CD4-positive, alpha-beta T cell treated with Interleukin-6 for 4 hours (primary cell): ENCODE measurements at places on chromosomes 5 and 9.
A peak's percentile ranks its signal among the peaks of the same experiment; 100 is the strongest.

DNA sequence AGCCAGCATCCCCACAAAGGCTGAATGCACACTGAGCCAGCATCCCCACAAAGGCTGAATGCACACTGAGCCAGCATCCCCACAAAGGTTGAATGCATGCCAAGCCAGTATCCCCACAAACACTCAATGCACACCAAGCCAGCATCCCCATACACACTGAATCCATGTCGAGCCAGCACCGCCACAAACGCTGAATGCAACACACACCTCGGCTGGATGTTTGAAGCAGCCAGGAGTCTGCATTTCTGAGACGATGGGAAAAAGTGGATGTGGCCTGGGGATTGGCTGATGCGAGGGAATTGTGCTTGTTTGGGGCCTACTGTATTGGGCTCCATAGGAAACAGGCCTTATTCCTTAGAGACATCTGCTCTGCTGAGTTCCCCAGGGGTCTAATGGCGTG lies 30.9 kb upstream of the CEP72 start:
- no peak for DNase-seq

- peak; percentile 41 for DNase-seq
These were observed 61.8 kb downstream of the CYFIP2 start for GRCh38 chr5:157327771-157328170.

- no peak for DNase-seq
These were observed 247.5 kb upstream of the TMEM161B start for GRCh38 chr5:88515881-88516819.

DNA sequence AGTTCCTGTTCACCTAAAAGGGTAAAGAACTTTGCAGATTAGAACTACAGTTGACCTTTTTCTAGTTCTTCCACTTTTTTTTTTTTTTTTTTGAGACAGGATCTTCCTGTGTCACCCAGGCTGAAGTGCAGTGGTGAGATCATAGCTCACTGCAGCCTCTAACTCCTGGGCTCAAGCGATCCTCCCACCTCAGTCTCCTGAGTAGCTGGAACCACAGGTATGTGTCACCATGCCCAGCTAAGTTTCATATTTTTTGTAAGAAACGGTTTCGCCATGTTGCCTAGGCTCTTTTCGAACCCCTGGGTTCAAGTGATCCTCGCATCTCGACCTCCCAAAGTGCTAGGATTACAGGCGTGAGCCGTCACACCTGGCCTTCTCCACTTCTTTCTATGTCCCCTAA lies 39.7 kb upstream of the TNFAIP8 start:
- no peak for DNase-seq

DNA sequence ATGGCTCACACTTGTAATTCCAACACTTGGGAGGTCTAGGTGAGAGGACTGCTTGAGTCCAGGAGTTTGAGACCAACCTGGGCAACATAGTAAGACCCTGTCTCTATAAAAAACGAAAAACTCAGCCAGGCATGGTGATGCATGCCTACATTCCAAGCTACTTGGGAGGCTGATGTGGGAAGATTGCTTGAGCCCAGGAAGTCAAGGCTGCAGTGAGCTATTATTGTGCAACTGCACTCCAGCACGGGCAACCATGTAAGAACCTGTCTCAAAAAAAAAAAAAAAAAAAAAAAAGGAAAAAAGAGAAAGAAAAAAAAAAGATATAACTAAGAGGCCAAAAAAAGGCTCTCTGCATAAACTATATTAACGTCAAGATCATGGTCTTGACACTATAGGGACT lies 27.3 kb downstream of the GIN1 start:
- no peak for DNase-seq

GRCh38 chr5:143865426-143866025 lies 53.6 kb downstream of the HMHB1 start:
- no peak for DNase-seq

DNA sequence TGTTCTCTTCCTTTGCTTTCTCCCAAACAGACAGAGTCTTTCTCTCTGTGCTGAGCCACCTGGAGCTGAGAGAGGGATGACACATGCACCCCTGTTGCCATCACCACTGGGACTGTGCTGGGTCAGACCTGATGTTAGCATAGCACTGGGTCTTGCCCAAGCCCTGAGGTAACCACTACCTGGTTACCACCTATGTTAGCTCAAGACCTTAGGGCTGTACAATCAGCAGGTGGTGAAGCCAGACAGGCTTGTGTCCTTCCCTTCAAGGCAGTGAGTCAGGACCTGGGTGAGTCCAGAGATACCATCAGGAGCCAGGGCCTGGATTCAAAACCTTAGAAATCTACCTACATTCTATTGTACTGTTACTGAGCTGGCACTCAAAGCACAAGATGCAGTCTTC lies 32.1 kb downstream of the FST start:
- DNase-seq: no peak

DNA sequence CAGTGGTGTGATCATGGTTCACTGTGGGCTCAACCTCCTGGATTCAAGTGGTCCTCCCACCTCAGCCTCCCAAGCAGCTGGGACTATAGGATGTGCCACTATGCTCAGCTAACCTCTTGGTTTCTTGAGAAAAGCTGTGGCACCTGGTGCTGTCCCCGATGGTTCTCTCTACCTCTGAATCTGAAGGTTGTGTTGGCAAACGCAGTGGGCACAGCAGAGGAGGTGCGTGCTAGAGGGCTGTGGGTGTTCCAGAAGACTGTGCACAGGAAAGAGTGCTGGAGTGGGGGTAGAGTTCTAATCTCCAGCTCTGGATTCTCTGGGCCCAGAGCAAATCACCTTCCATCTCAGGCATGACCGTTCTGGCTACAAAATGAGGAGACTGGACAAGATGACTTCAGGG lies 12.5 kb downstream of the RGS3 start:
- DNase-seq: no peak

- DNase-seq: no peak
These were observed 213.6 kb downstream of the EBF1 start for GRCh38 chr5:158886086-158886485.

- DNase-seq: no peak
These were observed 243.8 kb downstream of the CDK5RAP2 start for GRCh38 chr9:120336021-120336752.

GRCh38 chr5:139760066-139761056 lies 35.2 kb upstream of the PSD2 start:
- no peak for DNase-seq

GRCh38 chr9:96418920-96419690 lies 935 bp upstream of the ZNF367 start:
- peak; percentile 61 for DNase-seq

- no peak for DNase-seq
These were observed 168.8 kb downstream of the ARHGAP26 start for GRCh38 chr5:142939006-142939405.

DNA sequence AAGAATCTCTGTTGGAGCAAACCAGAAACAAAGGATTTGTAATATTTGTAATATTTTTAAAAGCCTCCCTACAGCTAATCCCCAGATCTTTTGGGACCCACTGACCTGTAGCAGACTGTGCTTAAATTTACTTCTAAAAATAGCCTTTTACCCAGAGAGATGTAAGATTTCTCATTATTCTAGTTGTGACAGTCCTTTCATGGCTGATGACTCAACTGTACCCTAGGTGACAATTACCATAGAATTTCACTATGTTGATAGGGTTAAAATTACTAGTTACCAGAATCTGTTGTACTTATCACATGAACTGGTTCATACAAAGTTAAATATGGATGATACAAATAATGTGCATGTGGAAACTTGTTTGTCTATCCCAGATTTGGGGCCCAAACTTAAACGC lies 543.9 kb upstream of the SEMA6A start:
- DNase-seq: no peak

- DNase-seq: no peak
These were observed 101.9 kb upstream of the S1PR3 start for GRCh38 chr9:88889386-88889785.

DNA sequence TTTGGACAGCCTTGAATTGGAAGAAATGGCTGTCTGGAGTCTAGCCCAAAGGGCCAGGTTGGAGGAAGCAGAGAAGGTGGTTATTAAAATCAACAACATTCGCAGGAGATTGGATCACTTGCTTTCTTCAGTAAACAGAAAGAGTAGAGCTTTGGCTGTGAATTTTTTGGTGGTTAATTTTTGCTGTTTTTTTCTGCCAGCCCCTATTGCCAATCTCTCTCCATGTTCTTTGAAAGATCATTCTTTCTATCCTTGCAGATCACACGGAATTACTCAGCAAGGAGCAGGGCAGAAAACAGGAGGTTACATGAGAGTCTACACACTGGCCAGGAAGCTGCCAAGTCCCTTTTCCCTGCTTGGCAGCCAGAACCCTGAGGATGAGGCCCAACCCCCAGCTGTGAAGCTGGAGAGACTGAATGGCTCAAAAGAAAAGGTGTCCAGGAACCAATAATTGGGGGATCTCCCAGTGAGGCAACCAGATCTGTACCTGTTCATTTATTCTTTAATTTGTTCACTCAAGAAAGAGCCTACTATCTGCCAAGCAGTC lies 13.0 kb downstream of the GLRX start:
- DNase-seq: no peak

DNA sequence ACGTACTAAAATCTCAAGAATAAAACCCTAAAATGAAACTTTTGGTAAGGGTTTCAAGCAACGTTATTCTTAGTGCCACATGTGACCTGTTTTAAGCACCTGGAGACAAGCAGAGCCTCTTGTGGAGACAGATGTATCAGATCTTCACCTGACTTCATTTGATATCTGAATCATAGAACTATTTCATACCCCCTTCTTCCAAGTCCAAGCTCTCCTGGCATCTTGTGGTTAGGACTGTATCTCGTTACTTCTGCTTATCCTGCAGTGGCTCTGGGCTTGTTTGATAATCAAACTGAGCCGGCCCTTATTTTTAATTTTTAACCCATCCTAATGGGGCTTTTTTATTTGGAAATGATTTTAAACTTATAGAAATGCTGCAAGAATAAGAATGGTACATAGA lies 11.1 kb upstream of the FSD1L start:
- DNase-seq: no peak

GRCh38 chr5:156694598-156694997 lies 155.5 kb upstream of the PPP1R2B start:
- no peak for DNase-seq

DNA sequence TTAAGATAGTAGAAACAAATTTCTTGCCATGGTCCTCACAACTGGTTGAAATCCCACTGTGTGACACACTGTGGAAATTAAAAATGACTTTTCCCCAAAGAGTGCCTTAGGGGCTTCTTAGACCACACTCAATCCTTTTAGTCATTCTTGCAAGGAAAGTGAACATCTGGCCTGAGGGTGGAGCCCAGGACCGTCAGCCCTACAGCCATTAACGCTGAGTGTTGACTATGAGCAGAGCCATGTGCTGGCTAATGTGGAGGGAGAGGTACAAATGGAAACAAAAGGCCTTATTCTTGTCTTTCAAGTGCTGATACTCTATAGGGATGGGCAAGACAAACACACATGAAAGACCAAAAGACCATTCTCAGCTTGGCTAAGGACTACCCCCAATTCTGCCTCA lies 456.5 kb downstream of the ZSWIM6 start:
- no peak for DNase-seq

DNA sequence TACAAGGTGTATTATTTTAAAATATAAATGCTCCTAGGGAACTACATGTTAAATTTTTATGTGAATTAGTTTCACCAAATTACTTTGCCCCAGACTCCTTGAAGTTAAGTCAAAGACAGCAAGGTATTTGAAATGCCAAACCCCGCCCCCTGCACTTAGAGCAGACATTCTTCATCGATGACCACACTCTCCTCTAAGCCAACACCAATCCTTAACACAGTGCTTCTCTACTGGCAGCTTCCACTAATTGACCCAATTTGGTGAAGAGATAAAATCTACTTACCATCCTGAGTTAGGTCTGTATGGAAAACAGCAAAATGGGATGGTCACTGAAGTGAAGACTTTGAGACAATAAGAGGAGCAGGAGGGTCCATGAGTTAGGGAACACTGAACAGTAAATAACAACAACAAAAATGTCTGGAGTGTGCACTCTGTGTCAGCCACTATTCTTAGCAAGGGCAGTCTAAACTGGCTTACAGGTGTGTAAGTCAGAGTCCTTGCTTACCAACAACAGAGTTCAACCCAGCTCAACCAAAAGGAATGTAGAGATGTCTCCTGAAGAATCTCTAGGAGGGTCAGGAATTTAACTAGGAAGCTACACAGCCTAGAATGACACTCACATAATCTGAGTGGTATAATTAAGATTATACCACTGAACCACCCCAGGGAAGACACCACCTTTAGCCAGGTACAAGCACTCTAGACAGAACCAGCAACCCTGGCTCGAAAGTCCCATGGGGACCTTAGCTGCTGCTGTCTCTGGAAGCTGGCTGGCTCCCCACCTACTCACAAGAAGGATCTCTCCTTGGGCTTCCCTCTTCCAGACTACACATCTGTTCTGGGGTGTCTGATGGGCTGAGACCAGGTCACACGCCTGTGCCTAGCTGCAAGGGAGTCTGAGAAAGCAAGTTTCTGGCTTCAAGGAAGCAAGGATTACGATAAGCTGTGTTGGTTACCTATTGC lies 8.8 kb upstream of the UBE2QL1 start:
- no peak for DNase-seq

DNA sequence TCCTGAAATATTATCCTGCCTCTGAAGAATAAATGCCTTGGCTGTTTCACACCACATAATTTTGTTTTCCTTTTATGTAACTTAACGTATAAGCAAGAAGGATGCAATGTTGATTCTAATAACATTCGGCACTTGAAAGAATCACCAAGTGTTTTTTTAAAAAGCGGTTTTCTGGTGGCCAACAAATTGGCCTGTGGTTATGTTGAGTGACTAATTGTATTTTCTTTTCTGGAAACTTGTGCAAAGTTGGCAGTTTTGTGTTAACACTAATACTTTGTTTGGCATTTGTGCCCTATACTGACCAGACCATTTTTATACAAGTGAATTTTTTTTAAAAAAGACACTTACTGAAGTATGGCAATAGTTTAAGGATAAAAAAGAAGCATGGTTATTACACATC lies 452.7 kb downstream of the BNC2 start:
- no peak for DNase-seq

GRCh38 chr5:95821110-95822021 lies 1.2 kb downstream of the GLRX start:
- no peak for DNase-seq

DNA sequence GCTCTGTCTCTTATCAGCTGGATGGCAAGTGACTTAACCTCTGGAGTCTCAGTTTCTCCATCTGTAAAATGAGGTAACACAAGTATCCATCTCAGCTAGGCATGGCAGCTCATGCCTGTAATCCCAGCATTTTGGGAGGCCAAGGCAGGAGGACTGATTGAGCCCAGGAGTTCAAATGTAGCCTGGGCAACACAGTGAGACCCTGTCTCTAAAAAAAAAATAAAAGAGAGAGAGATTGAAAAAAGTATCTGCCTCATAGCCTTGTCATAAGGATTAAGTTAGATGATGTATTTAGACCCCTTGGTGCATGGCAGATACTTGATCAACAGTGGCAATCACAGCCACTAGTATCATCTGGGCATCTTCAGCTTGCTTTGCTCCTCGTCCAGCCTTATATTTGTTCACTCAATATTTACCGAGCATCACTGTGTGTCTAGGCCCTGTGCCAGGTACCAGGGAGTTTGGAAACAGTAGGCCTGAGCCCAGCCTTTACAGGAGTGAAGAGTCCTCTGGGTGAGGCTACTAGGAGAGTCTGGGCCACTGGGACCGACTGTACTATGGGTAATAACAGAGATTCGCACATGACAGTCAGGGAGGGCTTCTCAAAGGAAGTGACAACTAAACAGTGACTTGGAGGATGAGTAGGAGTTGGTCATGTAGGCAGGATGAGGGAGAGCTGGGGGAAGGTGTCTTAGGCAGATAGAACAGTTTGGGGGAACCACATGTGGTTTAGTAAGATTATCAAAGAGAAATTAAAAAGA lies 34.2 kb downstream of the CORO2A start:
- DNase-seq: no peak

GRCh38 chr9:77872863-77873262 lies 158.7 kb downstream of the GNAQ start:
- no peak for DNase-seq

GRCh38 chr5:132951897-132952296 lies 11.5 kb downstream of the AFF4 start:
- DNase-seq: no peak
